ENCODE measurements at places on chromosomes 5 and 9.
A peak's percentile ranks its signal among the peaks of the same experiment; 100 is the strongest.

GRCh38 chr5:52041842-52042241, 658.6 kb downstream of the ISL1 start:
- no peak for DNase-seq

DNA sequence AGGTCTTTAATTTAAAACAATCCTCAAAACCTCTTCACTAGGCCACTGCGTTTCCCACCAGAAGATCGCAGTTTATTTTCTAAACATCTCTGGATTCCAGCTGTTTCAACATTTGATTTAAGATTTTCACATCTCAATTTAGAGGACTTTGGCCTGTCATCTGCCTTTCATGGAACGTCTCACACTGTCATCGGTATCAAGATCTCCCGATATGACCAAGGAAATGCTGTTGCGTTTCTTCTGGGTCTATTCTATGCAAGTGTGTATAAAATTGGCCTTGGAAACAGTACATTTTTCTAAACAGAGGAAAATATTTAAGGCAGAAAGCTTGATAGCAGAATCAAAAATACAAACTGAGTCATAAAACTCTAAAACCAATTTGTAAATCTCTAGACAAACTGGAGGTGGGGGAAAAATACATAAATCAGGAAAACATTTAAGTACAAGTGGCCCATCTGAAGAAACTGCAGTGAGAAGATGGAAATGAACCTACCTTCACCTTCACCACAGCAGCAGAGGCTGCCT, 53.6 kb upstream of the SIMC1 start:
- DNase-seq: no peak

DNA sequence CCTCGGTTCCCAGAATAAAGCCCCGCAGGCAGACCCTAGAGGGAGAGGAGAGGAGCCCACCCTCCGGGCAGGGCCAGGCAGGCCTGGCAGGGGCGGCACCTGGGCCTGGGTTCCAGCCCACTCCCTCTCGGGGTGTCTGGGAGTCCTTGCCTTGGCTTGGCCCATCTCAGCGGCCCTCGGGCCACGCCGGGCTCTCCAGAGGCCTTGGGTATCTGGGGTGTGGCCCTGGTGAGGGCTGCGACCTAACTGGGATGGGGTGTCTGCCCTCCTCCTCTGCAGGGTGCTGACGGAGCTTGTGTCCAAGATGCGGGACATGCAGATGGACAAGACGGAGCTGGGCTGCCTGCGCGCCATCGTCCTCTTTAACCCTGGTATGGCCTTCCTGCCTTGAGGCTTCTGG, 105.4 kb downstream of the RXRA start:
- no peak for DNase-seq

DNA sequence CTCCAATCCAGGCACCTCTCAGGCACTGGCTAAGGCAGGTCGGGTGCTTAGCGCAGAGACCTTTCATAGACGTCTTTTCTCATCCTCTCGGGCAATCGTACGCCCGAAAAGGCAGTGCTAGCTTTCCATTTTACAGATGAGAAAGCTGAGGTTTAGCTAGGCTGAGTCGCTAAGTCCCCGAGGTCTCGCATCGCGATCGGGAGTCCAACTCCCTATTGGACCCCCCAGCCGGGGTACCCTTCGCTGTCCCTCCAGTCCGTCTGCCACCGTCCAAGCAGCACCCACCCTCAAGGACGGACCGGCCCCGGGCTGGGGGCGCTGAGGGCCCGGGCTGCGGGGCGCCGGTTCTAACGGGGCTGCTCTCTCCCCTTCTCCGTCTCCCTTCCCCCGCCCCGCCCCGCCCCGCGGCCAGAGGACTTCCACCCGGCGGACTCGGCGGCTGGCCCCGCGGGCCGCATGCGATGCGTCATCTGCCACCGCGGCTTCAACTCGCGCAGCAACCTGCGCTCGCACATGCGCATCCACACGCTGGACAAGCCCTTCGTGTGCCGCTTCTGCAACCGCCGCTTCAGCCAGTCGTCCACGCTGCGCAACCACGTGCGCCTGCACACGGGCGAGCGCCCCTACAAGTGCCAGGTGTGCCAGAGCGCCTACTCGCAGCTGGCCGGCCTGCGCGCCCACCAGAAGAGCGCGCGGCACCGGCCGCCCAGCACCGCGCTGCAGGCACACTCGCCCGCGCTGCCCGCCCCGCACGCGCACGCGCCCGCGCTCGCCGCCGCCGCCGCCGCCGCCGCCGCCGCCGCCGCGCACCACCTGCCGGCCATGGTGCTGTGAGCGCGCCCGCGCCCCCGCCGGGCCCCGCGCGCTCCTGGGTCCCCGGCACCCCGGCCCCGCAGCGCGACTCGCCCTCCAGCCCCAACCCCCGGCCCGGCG, 12.5 kb upstream of the EXOSC2 start:
- peak; percentile 64 for DNase-seq

GRCh38 chr9:21505425-21506179, 23.5 kb upstream of the IFNE start:
- no peak for DNase-seq

GRCh38 chr5:170293273-170293672, 4.3 kb downstream of the LCP2 start:
- DNase-seq: peak; percentile 76

Data from CD4-positive, alpha-beta T cell treated with Interleukin-2 at 100 ng/mL for 4 hours (primary cell).